ENCODE measurements at places on chromosomes 7 and 10.

- DNase-seq, result no peak
These were observed 667.6 kb upstream of the FOXK1 start for GRCh38 chr7:4014346-4015050.

GRCh38 chr7:137996386-137996851, 5.5 kb downstream of the CREB3L2 start:
- DNase-seq, result no peak

- no peak for DNase-seq
These were observed 98.5 kb downstream of the SRI start for GRCh38 chr7:88121335-88121734.

DNA sequence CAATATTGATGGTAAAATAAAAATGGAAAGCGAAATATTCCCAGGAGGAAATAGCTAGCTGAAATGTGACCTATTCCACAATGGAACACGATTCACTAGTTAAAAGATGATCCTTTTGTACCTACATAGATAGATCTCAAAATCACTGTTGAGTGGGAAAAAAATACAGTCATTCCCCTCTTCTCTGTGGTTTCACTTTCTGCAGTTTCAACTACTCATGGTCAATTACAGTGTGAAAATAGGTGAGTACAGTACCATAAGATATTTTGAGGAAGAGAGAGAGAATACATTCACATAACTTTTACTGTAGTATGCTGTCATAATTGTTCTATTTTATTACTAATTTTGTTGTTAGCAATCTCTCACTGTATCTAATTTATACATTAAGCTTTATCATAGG, 56.0 kb upstream of the COL13A1 start:
- no peak for DNase-seq

GRCh38 chr7:116433246-116433645, 66.3 kb upstream of the CAV2 start:
- DNase-seq, result no peak
